ENCODE measurements at places on chromosomes 13 and 19.

- no peak for DNase-seq
Measured at GRCh38 chr13:98853771-98854221, 101.3 kb upstream of the SLC15A1 start.

GRCh38 chr13:103218253-103218652 is 152.0 kb upstream of the SLC10A2 start:
- DNase-seq: no peak

- DNase-seq: no peak
Measured at GRCh38 chr13:48096670-48097069, 1.8 kb upstream of the MED4 start.

- no peak for DNase-seq
Measured at GRCh38 chr13:97221046-97221445, 1.1 kb upstream of the MBNL2 start.

GRCh38 chr13:99067159-99067985 is 89.5 kb upstream of the DOCK9 start:
- DNase-seq: peak; percentile 92

DNA sequence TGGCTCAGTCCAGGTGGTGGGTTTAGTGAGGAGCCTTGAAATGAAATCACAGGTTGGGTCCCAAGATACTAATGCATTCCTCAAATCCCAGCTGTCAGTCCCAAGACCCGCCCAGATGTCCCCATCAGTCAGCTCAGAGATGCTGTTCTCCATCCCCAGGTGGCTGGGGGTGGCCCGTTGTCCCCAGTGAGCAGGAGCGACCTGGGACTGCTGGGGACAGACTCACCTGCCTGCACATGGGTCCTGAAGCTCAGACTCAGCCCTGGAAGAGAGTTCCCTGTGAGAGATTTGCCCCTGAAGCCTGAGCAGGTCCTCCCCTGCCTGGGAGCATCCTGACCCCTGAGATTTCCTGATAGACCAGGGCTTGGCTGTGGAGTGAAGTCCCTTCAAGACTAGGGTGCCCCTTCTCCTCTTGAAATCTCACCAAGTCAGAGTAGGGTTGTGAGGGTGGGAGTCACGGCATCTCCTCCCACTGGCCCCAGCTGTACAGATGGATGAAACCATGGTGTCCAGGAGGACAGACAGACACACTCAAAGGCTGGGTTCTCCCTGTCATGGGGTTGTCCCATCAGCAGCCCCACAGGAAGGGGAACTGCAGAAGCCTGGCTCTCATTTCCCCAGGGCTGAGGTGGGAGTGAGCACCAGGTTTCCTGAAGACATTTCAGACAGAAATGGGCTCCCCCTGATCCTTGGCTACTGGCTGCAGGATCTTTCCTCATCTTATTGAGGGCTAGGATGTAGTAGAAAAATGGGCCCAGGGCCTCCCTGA is 14.4 kb downstream of the LILRA5 start:
- DNase-seq: no peak

DNA sequence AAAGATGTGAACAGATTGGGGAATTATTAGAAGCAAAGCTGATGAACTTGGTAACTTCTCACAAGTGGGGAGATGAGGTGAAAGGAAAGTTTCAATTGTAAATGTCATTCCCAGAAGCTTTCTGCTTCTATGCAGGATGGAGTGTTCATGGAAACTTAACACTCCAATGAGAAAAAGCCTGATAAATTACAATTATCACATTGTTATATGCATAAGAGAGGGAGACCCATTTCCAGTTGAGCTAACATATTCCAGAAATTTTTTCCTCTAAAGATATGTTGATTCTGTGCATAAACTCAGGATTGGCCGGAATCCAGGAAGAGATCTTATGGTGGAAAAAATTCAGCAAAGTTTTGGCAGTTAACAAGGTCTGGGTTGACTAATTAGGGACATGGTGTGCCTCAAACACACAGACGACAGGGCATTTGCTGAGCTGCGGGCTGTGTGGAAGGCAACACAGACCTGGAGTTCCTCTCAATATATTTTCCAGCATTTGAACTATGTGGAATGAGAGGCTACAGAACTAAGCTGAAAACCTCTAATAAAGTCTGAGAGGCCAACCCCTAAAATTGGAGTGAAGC is 64.9 kb upstream of the FGF14 start:
- no peak for DNase-seq

DNA sequence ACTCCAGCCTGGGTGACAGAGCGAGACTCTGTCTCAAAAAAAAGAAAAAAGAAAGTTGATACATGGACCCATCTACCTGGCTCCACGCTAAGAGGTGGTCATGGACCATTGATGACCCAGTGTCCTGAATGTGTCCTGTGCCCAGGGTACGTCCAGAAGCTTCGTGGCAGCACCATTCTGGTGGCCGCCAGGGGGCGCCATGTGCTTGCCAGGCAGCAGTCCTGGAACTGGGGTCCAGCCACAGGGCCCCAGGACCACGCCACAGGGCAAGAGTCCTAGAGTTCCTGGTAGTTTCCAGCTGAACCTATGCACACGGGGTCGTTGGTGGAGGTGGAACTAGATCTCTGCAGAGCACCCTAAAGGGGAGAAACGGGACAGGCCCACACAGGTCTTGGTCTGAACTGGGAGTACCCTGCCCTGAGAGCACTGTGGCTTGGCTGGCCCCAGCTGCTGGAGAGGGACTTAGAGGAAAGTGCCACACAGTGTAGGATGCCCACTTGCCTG is 19.9 kb upstream of the FBXO27 start:
- peak; percentile 62 for DNase-seq

DNA sequence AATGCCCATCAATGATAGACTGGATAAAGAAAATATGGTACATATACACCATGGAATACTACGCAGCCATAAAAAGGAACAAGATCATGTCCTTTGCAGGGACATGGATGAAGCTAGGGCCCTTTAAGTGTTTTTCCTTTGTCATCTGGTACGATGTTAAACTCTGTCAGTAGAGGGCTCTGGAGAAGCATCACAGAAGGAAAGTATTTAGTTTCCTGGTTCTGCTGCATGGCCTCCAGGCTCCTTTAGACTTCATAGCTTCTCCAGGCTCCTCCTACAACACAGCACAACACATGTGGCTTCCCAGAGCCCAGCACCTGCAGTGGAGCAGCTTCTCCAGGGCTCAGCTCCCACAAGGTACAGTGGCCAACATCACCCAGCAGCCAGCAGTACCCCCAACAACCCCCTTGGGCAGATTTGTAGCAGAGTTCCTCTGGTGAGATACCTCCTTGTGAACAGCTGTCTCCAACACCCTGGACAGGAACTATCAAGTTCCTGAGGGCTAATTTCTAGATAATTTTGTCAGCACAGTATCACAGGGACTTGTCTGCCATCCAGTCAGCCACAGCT is 63.4 kb downstream of the KCTD12 start:
- DNase-seq: peak; percentile 63

GRCh38 chr19:39834287-39834841 is 402 bp upstream of the DYRK1B start:
- no peak for DNase-seq

DNA sequence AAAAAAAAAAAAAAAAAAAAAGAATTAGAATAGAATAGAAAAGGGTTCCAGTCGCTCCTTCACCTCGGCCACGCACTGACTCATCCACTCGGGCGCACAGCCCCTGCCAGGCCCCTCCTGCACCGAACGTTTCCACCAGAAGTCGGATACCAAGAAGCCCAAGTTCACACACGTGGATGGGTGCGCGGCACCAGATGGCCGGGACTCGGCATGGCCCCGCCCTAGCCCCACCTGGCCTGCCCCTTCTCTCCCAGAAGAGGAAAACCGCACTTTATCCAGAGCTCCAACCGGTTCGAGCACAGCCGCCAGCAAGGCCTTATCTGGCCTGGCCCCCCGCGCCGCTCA is 5.9 kb downstream of the PRR36 start:
- DNase-seq: peak; percentile 33

- no peak for DNase-seq
Measured at GRCh38 chr19:19057317-19057716, 6.5 kb upstream of the SLC25A42 start.

- DNase-seq: peak; percentile 10
Measured at GRCh38 chr13:73466561-73466960, 407.8 kb downstream of the KLF5 start.

DNA sequence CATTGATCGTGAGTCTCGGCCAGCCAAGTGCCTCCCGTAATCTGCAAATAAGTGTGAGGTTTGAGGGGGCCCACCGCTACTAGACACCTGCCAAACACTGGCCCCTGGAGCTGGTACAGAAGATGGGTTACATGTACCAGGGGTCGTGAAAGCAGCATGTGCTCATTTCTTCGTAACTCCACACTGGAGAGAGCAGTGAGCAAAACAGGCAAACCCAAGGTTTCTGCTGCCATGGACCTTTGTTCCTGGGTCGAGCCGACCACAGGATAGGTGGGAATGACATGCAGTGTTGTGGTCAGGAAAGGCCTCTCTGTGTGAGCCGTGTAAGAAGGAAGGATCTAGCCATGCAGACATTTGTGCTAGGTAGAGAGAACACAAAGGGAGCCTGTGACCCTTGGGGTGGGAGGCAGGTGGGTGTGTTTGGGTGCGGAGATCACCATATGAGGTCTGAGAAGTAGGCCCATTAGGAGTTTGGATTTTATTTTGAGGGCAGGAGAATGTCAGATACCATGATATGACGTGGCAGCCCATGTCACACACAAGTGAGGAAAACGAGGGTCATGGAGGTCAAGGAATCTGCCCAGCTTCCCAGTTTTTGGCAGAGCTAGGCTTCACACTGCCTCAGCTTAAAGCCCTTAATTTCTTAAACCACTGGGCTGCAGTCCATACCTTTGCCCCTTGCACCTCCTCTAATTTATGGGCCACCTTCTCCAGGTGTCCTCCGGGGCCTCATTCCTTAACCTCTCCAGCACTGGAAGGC is 919 bp downstream of the GTF3A start:
- peak; percentile 39 for DNase-seq

- DNase-seq: no peak
Measured at GRCh38 chr19:12606796-12607195, 3.8 kb downstream of the ZNF490 start.

DNA sequence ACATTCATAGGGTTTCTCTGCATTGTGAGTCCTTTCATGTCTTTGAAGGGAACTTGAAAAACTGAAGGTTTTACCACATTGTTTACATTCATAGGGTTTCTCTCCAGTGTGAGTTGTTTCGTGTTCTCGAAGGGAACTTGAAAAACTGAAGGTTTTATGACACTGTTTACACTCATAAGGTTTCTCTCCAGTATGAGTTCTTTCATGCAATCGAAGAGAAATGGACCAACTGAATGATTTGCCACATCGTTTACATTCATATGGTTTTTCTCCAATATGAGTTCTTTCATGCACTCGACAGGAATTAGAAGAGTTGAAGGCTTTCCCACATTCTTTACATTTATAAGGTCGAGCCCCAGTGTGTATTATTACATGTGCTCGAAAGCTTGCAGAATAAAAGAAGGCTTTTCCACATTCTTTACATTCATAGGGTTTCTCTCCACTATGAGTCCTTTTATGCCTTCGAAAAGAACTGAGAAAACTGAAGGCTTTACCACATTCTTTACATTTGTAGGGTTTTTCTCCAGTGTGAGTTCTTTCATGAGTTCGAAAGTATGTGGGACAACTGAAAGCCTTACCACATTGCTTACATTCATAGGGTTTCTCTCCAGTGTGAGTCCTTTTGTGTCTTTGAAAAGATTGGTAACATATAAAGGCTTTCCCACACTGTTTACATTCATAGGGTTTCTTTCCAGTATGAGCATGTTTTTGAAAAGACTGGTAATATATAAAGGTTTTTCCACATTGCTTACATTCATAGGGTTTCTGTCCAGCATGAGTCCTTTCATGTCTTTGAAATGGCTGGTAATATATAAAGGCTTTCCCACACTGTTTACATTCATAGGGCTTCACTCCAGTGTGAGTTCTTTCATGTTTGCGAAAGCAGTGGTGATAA is 20.7 kb downstream of the ZNF14 start:
- no peak for DNase-seq

DNA sequence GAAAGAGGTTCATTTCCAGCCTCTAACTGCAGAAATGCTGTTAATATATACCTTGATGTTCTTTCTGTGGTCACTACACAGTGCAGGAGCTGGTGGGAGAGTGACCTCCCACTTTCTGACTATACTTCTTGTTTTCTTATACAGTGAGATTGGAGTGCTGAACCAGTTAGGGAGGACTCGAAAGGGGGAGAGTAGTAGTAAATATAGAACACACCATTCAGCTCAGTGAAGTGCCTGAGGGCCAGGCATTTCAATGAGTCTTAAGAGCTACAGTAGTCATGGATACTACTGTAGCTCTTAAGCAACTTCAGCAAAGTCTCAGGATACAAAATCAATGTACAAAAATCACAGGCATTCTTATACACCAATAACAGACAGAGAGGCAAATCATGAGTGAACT is 372.9 kb downstream of the MTUS2 start:
- no peak for DNase-seq

DNA sequence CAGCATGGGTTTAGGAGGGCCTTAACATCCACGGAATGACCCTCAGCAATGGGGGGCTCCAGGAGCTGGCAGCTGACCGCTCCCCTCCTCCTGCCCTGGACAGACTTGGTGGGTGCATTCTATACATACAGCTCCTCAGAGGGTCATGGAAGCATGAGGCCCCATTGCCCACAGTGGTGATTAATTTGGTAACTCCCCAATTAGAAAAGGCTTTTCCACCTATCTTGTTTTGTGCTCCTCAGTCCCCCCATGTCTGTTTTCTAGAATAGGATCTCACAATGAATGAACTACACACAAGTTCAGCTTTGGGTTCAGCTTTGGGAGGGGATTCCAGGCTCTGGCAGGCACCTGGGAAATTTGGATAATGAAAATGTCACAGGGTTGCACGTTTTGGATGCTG is 707.8 kb downstream of the UQCRFS1 start:
- no peak for DNase-seq

GRCh38 chr13:78762825-78763224 is 103.9 kb upstream of the OBI1 start:
- DNase-seq: no peak

DNA sequence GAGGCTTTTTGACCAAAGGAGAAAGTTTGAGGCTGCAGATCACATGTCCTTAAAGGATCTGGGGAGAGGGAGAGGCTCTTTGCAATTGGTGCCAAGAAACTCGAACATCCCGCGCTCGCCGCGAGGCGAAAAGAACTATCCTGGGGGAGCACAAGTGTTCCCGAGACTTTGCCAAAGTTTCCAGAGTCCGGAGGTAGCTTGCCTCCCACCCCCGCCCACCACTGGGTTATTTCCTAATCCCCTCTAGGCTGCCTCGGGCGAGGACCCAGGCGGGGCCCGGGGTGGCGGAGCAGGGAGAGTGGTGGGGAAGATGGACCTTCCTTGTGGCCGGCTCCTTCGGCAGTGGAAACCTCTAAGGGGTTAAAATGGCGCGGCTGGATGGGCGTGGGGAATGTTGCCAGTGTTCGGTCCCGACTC is 114.5 kb downstream of the KCNRG start:
- DNase-seq: no peak

DNA sequence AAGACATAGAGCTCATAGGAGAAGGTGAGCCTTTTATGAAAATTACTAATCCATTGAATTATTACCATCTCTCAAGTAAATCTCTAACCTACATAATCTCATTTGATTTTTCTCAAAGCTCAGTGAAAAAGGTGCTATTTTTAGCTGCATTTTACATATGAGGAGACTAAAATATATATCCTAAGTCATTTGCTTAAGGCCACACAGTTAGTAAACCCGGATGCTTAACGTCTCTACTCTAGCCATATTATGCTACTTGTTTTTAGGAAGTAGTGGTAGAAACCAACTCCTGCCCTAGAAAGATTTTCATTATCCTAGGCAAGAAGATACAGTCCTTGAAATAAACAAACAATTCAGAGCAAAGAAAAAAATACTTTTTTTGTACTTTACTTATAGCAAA is 108.9 kb downstream of the RBM26 start:
- no peak for DNase-seq

- DNase-seq: no peak
Measured at GRCh38 chr13:85186356-85187045, 612.7 kb downstream of the SLITRK6 start.
